Uterus (tissue), 4 donors: ENCODE measurements at places on chromosomes 6 and 20. TPM values are rescaled to one million over a fixed set of nuclear protein-coding genes. Genes with fewer than 3 reads are reported as not detected.
A peak's percentile ranks its signal among the peaks of the same experiment; 100 is the strongest.

Gene UNC5CL
- total RNA-seq = not detected

Gene HCK
- 1.3 TPM for total RNA-seq

Gene SAMD3
- total RNA-seq = 4.1 TPM

Gene YTHDF1
- 28.9 TPM for total RNA-seq

Gene ELOVL2
- total RNA-seq = 0.09 TPM

Gene HLA-DQB1
- total RNA-seq = 4.9 TPM

Gene TFAP2C
- total RNA-seq = 1.1 TPM

Gene MOCS3
- 8.2 TPM for total RNA-seq

Gene PTCHD4
- 3.3 TPM for total RNA-seq

Gene KCNK15
- 2.7 TPM for total RNA-seq

- no peak for DNase-seq
Measured at GRCh38 chr6:52499681-52500236, 77.1 kb downstream of the TRAM2 start.

DNA sequence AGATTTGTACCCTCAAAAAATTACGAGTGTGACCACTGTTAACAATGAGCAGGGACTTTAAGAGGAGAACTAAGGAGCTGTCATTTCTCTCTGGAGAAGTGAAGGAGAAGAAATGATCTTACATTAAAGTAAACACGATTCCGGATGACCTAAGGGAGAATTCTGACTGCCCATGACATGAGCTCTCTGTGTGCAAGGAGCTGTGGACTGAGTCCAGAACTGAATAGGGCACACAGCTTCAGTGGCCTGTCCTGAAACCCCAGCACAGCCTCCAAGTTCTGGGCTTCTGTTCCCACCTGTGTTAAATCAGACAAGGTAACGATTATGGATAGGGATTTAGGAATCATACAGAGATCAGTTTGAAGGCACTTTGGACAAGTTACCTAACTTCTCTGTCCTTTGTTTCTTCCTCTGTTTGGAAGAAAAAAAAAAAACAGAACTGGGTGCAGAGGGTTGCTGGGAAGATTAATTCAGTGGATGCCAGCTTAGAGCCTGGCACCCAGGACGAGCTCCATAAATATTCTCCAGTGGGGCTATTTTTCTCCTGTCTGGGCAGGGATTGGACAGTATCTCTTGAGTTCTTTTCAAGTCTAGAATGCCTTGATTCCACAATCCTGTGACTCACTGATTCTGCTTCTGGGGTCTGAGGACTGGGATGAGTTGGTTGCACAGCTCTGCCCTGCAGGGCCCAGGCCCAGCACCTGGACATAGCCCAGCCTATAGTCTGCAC is 65.7 kb downstream of the MRPL14 start:
- no peak for DNase-seq

DNA sequence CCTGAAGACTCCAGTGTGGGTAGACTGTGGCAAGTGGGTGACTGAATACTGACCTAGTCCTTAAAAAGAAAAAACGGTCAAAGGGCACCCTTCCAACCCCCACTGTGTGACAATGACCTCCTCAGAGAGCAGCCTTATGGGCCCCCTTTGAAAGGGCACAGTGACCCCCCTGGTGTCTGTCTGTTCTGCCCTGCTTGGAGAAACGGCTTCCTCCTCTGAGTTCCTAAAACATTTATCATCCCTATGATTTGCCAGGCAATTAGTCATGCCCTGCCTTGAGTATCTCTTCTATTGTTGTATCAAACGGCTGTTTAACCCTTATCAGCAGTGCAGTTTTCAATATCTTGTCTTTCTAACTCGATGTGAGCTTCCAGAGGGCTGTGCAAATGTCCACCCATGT is 21.0 kb upstream of the STX16 start:
- no peak for DNase-seq

DNA sequence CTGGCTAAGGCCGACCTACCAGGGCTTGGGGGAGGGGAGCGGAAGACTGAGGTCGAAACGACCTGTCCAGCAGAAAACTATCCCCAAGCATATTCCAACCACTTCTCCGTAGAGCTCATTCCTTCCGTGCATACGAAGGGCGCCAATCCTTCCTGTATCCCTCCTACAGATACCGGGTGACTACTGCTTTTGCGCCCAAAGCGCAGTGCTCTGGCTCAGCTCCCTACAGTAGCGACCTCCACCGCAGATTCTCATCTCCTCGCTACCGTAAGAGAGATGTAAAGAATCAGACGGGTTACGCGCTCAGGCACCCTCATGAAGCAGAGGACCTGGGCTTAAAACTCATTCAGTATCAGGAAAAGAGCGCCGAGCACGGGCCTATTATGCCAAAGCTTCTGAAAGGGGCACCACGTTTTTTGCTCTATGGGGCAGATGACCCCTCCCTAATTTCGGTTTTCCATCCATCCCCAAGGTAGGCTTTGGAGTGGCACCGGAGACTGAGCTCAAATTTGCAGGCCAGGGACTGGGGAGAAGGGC is 563 bp upstream of the NNAT start:
- no peak for DNase-seq

DNA sequence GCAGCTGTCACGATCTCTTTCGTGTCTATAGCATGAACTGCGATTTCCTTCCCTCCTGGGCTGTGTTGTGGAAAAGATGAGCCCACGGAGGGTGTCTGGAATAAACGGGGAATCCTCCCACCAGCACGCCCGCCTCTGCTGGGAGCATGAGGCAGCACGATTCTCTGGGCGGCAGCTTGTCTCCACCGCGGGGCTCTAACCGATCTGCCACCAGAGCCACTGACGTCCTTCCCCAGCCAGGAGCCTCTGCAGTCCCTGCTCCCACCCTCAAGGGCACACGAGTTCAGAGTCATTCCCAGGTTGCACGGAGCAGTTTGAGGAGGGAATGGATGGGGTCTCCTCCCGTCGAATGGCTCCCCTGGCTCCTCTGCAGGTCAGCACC is 197.6 kb downstream of the DLL1 start:
- no peak for DNase-seq

DNA sequence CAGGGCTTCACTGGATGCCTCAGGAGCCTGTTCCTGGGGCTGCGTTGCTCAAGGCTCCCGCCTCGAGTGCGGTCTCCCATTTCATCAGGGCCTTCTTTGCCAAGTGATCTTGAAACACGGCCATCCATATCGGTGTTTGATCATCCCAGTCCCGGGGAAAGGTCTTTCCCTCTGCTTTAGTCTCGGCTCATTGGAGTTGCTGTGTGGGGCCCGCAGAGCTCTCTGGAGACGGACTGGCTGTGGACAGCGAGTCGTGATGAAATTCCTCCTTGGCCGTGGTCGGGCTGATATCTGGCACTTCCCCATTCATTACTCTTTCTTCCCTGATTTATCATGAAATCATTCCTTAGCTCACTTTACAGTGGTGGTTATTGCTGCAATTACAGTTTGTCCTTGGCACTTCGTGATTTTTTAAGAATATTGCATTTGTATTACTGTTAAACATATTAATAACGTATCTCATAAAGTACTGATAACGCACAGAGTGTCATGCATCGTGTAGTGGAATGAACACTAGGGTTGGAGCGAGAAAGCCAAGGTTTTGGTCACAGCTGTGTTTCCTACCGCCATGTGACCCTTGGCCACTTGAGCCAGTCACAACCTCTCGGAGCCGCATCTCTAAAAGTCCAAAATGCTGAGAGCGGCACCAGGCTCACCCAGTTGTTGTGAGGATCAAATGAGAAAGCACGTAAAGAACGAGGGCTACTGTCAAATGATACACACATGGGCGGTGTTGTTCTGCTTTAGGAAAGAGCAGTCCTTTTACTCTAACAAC is 71.8 kb downstream of the MTHFD1L start:
- DNase-seq = no peak

GRCh38 chr20:5220321-5221060 is 93.7 kb downstream of the CDS2 start:
- DNase-seq = no peak

- DNase-seq = no peak
Measured at GRCh38 chr20:62659488-62660239, 17.4 kb downstream of the SLCO4A1 start.

DNA sequence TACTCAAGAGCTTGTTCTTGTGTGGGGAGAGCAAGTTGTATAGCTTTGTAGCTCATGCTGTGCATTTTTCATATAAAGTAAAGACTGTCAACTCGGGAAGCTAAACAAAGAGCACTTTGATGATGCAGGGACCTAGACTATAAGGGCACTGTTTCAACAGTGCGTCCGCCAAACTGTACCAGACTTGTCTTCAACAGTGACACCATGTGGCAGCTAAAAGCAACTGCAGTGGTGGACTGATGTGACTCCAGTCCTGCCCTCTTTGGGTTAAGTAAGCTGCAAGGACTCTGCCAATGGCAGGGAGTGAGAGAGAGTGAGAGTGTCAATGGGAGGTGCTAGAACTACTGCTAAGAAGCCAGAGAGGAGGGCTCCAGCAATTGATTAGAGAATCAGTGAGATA is 48.1 kb upstream of the MC3R start:
- no peak for DNase-seq

- DNase-seq = no peak
Measured at GRCh38 chr6:32603888-32604287, 14.2 kb upstream of the HLA-DRB1 start.

DNA sequence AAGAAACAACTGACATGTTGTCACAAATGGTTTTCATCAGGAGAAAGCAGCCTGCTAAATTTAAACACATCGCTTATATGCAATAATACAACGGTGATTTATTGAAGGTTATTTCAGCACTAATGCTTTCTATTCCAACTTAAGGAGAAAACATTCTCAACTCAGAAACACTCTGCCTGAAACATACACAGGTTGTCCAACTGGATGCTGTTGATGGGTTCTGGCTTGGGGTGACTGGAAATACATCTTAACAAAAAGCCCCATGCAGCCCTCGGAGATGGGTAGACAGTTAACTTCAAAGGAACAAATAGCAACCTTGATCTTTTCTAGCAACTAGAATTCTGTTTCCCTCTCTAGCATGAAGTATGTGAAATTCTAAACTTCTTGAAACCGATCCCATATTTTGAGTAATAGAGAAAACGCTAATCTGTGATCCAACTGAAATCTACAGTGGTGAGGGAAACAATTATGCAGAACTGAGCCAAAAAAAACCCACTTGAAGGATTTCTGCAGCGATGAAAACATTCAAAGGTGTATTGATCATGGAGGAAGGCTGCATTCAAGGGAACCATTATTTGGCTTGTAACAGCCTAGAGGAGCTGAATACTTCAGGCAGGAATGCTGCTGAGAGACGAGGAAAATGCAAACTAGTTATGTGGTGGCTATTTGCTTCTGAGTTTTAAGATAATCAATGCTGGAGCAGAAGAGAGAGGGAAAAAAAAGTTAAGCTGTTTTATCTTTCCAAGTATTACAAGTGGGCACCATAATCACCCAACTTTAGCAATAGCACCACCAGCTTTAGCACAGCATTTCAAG is 6.9 kb downstream of the ZMYND8 start:
- no peak for DNase-seq

DNA sequence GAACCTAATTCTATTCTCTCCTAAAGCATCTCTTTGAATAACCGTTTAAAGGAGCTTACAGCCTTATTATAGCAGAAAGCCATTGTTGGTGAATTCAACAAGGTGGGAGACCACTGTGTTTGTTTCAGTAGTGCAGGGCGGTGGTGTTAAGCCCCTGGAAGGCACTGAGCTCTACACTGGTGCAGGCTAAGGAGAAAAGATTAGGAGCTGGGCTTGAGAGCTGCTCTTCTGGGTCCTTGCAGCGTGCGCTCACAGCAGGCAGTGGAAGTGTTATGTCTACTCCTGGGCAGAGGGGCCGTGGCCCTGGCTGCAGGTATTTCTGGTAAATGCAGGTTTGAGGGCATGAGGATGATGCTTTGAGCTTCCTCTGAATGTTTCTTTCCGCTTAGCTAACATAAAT is 361.2 kb downstream of the RNF144B start:
- DNase-seq = no peak

DNA sequence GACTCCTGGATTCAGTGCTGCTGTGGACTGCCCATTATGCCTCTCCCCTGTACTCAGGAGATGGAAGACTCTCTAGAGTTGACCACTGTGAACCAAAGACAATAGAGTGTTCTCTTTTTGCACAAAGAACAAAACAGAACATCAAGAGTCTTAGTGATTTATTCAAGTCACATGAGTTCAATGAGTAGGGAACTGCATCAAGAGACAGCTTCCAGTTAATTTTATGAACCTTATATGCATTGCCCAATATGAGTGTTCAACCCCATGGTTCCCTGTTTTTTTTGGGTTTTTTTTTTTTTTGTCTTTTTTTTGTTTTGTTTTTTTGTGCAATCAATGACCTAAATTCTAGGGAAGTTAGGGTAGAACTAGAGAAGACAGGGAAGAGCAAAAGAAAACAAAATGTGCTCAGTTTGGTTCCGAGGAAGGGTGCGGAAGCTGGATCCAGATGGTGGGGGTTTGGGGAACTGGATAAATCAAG is 224.3 kb downstream of the MAFB start:
- DNase-seq = no peak

GRCh38 chr20:2285613-2286012 is 10.2 kb upstream of the TGM3 start:
- DNase-seq = no peak

DNA sequence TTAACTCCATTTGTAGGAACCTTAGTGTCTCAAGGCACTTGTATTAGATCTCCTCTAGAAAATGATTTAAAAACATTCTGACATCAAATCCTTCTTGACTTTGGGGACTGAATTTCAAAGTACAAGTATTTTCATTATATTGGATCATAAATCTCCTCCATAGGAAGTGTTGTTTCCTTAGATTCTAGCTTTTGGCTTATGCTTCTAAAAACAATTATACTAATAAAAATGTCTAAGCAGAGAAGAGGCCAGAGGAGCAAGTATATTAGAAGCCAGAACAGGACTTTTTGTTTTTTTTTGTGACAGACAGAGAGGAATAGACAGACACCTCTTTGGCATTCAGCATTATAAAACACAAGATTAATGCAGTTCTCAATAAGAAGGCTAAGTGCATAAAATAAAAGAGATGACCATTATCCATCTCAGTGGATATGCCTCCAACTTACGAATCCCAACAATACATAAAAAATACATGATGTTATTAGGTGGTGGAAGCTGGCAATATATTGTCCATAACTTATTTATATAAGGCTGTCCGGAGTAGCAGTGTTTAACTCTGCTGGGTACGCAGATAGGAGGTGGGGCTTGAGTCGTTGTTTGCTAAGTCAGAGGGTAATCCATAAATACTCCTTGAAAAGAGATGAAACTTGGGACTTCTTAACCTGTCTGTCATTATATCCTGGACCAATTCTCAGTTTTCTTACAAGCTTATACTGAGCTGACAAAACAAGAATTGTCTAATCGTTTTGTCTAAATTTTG is 31.9 kb upstream of the NOX3 start:
- no peak for DNase-seq

DNA sequence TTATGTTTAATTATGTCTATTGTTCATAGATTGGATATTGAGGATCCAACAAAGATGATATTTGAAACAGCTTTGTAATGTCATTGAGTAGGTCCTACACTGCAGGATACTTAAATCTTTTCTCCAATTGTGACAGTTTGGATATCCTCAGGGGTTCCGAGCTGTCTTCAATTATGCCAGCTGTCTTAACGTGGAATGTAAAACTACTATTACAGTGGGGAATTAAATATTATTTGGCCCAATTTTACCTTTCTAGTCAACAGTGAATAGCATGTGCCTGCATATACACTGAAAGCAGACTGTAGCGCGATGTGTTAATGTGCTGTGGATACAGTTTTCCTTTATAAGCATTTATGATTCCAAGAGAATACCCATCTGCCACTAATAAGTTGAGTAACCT is 156.9 kb downstream of the GRIK2 start:
- DNase-seq = no peak

- DNase-seq = no peak
Measured at GRCh38 chr6:155036907-155037306, 41.8 kb downstream of the TIAM2 start.

- no peak for DNase-seq
Measured at GRCh38 chr6:43532201-43532600, 15.3 kb downstream of the POLR1C start.

- peak; percentile 47 for DNase-seq
Measured at GRCh38 chr6:151087861-151088598, 151.7 kb upstream of the AKAP12 start.
